CD4-positive, alpha-beta T cell treated with Interleukin-10 for 1 hour (primary cell): ENCODE measurements at places on chromosomes 16 and 17.

DNA sequence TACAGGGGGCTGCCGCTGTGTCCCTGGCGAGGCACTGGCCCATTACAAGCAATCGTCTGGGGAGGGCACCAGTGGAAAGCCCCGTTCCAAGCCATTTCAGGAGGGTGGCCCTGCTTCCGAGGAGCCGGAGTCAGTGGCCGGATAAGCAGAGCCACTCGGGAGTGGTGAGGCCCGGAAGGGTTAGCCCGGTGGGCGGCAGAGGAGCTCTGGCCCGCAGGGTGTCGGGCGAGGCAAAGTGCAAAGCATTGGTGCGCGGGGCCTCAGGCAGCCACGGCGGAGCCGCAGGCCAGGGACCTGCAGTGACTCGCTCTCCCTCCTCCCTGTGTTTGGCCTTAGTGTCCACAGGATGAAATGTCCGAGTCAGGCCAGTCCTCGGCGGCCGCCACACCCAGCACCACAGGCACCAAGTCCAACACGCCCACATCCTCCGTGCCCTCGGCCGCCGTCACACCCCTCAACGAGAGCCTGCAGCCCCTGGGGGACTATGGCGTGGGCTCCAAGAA, 24.6 kb downstream of the NME3 start:
- DNase-seq = no peak

DNA sequence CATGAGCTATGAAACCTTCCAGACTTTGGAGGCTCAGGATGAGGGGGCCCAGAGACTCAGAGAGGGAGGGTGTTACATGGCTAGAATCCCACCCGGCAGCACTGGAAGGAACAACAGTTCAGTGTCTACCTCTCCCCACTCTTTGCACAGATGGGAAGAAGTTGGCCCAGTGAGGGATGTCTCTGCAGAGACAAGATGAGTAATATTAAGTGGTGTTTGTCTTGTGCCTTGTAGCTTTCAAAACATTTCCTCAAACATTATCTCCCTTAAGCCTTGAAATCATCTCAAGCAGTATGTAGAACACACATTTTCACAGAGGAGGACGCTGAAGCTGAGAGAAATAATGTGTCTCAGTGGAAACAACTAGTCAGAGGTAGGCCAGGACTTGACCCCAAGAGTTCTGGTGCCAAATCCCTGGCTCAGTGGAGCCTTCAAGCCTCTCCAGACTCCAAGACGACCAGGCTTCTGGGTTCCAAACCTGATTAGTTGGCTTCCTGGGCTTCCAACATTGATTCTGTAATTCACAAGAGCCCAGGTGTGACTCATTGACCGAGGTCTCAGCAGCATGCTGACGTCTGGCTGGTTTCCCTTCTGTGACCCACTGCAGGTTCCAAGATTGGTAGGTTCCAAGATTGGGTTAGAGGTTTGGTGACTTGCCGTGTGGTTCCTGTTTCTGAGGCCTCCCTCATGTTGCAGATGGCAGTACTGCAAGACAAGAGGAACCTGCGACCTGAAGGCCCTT, 7.4 kb downstream of the RNF112 start:
- DNase-seq = peak; percentile 8

DNA sequence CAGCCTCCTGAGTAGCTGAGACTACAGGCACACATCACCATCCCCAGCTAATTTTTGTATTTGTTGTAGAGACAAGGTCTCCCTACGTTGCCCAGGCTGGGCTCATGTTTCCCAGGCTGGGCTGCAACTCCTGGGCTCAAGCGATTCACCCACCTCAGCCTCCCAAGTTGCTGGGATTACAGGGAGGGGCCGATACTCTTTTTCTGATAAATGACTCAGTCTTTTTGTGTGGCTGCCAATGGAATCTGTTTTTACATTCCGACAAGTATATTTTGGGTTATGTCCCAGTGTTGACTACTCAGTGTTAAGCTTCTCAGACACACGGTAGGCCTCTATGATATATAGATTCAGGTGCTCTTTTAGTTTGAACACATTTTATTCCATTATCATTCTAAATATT, 58.1 kb downstream of the SLFN11 start:
- DNase-seq = no peak

GRCh38 chr17:66491213-66491612, 188.8 kb downstream of the PRKCA start:
- no peak for DNase-seq

DNA sequence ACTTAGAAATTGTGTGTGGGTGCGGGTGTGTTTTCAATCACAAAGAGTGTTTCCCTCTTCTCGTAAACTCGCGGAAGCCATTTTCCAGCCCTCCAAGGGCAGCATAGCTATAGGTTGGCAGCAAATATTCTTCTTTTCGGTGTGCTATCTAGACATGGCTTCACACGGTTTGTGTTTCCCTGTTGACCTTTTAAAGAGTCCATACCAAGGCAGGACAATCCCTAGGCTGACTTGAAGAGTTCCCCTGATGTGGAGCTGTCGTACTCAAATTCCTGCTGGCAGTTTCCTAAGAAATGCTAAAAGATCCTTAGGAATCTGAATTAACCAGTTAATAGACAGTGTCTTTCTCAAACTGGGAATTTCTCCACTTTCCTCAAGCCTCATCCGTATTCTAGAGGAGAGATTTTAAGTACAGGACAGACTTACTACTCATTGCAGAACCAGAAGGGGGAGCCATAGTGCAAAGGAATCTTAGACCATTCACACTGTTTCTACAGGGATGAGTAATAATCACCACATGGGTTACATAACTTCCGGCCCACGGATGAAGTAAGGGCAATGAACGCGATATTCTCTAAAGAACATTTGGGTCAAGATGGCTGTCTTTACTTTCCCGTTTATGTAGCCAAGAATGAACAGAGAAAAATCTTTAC, 288.6 kb upstream of the ELAC2 start:
- no peak for DNase-seq

DNA sequence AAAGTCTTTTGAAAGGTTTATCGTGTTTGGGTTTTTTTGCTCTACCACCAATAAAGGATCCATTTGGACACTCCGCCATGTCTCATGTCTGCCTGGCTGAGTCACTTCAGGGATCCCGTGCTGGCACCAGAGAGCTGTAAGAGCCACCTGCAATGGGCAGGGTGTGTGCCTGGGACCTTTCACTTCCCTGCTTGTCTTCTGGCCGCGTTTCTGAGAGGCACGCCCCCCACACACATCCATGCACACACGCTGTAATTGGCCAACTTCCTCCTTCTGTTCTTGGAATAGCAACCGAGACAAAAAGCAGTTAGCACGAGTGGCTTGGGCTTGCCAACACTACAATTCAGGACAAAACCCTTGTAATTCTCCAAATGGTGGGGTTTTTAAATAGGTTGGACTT, 9.8 kb upstream of the SOST start:
- DNase-seq = peak; percentile 23

- no peak for DNase-seq
Measured at GRCh38 chr17:61366076-61366714, 33.4 kb upstream of the TBX2 start.

DNA sequence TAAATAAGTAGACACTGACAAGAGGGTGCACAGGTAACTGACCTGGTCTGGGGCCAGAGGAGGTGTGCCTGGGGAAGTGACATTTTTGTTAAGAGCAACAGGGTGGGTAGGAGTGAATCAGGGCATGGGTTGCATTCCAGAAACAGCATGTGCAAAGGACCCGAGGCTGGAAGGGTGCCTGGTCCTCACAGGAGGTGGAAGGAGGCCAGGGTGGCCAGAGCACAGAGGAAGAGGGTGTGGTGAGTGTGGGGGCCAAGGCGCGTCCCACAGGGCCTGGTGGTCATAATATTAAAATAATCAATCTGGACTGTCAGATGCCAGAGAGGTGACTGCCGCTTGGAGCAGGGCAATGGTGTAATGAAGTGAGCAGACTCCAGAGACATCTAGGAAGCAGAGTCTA, 14.3 kb downstream of the ARHGAP23 start:
- no peak for DNase-seq

GRCh38 chr17:2683912-2684311, 27.7 kb downstream of the CLUH start:
- DNase-seq = no peak

- DNase-seq = no peak
Measured at GRCh38 chr17:28189667-28190066, 129.3 kb upstream of the TMEM97 start.

DNA sequence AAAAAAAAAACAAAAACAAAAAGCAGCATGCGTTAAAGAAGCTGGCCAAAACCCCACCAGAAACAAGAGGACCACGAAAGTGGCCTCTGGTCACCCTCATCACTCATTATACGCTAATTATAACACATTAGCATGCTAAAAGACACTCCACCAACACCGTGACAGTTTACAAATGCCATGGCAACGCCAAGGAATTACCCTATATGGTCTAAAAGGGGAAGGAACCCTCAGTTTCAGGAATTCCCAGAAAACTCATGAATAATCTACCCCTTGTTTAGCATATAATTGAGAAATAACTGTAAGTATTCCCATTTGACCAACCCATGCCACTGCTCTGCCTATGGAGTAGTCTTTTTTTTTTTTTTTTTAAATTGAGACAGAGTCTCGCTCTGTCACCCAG, 77.6 kb downstream of the EMP2 start:
- no peak for DNase-seq

GRCh38 chr16:4176906-4177417, 60.7 kb upstream of the ADCY9 start:
- no peak for DNase-seq

DNA sequence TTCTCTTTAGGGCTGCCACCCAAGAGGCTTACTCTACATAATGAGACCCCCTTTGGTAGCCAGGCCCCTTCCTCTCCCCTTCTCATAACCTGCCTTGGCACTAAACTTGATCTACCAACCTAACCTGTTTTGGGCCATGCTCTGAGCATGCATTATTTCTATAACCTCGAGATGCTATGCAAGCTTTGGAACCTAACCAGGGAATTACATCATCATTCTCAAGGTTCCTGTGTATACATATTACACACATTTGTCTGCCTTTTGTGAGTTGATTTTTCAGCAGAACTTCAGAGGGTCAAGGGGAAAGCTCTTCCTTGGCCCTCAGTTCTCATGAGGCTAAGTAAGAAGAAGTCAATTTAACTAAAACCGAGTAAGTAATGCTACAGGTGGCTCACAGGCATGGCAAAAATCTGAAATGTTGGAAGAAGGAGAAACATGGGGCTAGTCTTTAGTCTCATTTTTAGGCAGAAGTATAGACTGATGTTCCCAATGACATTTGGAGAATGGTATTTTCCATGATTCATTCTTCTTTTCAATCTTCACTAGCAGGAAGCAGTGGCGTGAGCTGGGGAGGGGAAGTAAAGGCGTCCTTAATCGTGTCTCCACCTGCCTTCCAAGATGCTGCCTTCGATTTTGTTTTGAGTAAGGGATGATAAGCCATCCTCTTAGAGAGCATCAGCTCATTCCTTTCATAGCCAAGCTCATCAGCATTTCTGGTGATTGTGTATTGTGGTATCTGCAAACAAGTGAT, 308.4 kb downstream of the ABCC12 start:
- DNase-seq = no peak

DNA sequence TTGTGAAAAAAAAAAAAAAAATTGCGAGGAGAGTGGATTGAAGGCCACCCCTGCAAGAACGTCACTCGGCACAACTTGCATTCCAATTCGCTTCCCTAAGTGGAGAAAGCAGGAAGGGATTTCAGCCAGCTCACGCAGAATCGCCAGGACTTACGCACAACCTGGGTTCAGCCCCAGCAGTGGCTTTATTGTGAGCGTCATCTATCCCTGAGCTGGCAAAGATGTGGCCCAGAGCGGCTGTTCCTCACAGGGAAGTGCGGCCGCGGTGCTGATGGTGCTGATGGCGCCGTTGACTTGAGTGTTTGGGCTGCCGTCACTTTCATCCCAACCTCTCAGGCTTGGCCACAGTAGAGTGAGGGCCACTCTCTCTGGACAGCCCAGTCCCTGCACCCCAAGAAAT, 197.6 kb downstream of the NTN1 start:
- no peak for DNase-seq

DNA sequence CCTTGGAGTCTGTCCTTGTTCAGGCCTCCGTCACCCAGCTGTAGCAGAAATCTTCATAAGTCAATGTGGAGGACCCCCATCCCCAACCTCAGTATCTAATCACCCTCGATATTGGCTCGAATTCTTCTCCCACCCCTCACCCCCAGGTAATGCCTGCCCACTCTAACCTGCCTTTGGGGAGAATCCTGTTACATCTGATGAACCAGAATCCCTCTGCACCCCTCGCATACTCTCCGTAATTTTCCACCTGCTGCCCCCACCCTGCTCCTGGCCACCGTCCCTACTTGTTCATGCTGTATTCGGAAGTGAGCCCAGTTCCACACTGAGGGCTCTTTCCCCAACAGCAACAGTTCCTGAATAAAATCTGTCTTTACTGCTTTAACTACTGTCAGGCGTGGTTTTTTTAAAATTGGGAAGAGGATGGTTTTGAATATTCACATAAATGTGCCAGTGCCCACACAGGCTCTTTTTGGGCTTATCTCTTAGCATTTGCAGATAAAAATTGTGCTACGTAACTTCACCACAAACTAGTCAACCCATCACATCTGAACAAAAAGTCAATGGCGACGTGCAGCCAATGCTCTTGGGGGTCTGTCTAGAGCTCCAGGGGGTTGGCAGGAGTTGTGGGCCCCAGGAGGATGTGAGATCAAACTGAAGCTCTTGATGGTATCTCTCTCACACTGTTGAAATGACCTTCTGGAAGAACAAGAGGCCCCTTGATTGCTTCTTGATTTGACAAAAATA, 73.7 kb downstream of the NETO2 start:
- DNase-seq = no peak

DNA sequence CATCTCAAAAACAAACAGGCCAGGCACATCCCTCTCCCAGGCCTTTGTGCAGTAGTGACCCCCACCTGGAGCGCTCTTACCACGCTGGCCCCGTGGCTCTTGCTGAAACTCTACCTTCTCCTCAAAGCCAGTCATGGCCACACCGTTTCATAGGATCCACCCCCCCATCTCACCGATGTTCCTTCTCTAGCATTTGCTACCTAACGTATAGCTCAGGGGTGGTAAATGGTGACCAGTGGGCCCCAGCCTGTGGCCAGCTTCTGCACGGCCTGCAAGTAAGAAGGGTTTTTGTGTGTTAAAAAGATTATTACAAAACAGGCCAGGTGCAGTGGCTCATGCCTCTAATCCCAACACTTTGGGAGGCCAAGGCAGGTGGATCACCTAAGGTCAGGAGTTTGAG, 43.8 kb downstream of the RMI2 start:
- no peak for DNase-seq

DNA sequence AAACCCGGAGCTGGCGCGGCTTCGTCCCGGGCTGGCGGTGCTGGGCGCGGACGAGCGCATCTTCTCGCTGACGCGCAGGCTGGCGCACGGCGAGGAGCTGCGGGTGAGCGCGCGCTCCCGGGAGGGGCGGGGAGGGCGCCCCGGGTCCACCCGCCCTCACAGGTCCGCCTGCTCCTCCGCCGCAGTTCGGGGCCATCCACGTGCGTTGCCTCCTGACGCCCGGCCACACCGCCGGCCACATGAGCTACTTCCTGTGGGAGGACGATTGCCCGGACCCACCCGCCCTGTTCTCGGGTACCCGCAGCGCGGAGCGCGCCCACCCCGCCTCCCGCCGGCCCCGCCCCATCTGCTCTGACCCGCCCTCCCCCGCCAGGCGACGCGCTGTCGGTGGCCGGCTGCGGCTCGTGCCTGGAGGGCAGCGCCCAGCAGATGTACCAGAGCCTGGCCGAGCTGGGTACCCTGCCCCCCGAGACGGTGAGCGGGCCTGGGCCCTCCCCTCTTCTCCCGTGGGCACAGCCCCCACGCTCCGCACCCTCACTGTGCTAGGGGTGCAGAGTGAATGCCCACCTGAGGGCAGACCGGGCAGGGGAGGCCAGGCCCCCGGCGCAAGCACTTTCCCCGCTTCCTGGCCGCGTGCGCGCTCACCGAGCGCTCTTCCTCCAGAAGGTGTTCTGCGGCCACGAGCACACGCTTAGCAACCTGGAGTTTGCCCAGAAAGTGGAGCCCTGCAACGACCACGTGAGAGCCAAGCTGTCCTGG, 1.4 kb downstream of the HAGHL start:
- peak; percentile 75 for DNase-seq
